Left lung (tissue), 14 donors: ENCODE measurements at places on chromosomes 13 and 19.

GRCh38 chr13:24660023-24660741 is 20.0 kb upstream of the ATP12A start:
- H3K4me3 ChIP-seq = no peak overlapping the region
- no peaks in the 10 kb centered on the region for H3K27me3 ChIP-seq
- no peaks in the 10 kb centered on the region for H3K4me1 ChIP-seq
- no peaks in the 10 kb centered on the region for H3K36me3 ChIP-seq

DNA sequence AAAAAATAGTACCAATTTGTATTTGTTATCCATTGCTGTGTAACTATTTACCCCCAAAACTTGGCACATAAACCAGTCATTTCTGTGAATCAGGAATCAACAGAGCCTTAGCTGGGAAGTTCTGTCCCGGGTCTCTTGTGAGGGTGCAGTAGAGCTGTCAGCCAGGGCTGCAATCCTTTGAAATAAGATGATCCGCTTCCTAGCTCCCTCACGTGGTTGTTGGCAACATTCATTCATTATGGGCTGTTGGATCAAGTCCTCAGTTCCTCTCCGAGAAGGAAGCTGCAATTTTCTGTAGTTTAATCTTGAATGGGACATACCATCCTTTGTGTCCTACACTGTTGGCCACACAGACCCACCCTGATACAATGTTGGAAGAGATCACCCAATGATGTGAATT is 277.2 kb downstream of the SUCLA2 start:
- H3K4me1 ChIP-seq = no peaks in the 10 kb centered on the region
- no peak overlapping the region for H3K27ac ChIP-seq
- no peaks in the 10 kb centered on the region for H3K27me3 ChIP-seq
- H3K36me3 ChIP-seq = no peaks in the 10 kb centered on the region

- H3K4me3 ChIP-seq = no peak overlapping the region
- no peak for DNase-seq
- H3K27ac ChIP-seq = no peak overlapping the region
- H3K27me3 ChIP-seq = no peaks in the 10 kb centered on the region
- no peaks in the 10 kb centered on the region for H3K36me3 ChIP-seq
Measured at GRCh38 chr13:98155475-98156109, 12.7 kb downstream of the FARP1 start.

DNA sequence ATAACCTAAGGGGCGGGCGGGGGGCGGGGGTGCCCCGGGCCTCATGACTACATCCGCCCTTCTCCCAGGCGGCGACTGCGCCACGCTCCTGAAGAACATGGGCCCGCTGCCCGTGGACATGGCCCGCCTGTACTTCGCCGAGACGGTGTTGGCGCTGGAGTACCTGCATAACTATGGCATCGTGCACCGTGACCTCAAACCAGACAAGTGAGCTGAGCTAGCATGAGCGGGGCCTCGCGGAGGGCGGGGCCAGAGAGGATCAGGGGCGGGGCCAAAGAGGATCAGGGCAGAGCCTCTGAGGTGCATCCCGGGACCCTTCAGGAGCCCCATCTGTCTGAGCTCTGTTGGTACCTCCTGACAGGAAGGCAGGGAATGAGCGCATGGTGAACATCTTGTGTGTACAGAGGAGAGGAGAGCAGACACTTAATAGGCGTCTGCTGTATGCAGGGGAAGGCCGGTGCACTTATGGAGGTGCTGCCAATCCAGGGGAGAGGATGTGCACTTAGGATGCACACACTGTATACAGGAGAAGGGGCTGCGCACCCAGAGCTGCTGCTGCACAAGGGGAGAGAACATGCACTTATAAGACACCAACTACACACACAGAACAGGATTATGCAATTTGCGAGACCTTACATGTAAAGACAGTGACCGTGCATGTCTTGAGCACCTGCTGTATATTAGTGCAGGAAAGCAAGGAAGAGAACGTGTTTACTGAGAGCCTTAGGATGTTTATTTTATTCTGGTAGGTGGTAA is 20.9 kb upstream of the PIK3R2 start:
- H3K4me3 ChIP-seq = no peak overlapping the region
- no peak overlapping the region for H3K27ac ChIP-seq
- DNase-seq = no peak

GRCh38 chr19:37007587-37008220 is 70.5 kb upstream of the ZNF420 start:
- no peaks in the 10 kb centered on the region for H3K36me3 ChIP-seq
- H3K27me3 ChIP-seq = no peaks in the 10 kb centered on the region
- peak overlapping the region; percentile 34 for H3K4me3 ChIP-seq
- H3K4me1 ChIP-seq = no peaks in the 10 kb centered on the region
- DNase-seq = peak; percentile 81

DNA sequence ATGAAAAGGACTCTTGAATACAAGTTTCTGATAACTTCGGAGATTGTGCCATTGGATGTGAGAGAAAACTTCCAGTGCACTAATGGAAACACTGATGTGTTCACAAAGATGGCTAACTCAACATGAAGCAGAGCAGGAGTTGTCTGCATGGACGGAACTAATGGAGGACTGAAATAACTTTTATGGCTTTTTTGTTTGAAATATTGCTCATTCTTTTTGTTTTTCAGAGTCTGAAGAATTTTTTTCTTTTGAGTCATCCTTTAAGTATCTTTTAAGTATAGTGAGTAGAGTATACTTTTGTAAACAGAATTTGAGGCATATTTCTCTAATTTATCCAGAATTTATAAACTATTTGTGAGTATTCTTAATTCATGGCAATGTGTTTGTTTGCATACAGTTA is 25.7 kb downstream of the CRYL1 start:
- H3K4me1 ChIP-seq = peaks cover 15% of the 10 kb centered on the region
- no peak for DNase-seq
- no peaks in the 10 kb centered on the region for H3K27me3 ChIP-seq

- H3K36me3 ChIP-seq = no peaks in the 10 kb centered on the region
- peaks cover 29% of the 10 kb centered on the region for H3K4me1 ChIP-seq
- no peak overlapping the region for H3K4me3 ChIP-seq
- peaks cover 54% of the 10 kb centered on the region for H3K27me3 ChIP-seq
Measured at GRCh38 chr13:112897603-112897955, 71.4 kb upstream of the MCF2L start.

- H3K4me3 ChIP-seq = no peak overlapping the region
- no peak for DNase-seq
- no peaks in the 10 kb centered on the region for H3K27me3 ChIP-seq
- no peak overlapping the region for H3K27ac ChIP-seq
Measured at GRCh38 chr13:50762969-50763567, 80.4 kb downstream of the DLEU7 start.

GRCh38 chr19:38255383-38256014 is 675 bp downstream of the PPP1R14A start:
- DNase-seq = no peak
- peak overlapping the region; percentile 36 for H3K4me3 ChIP-seq
- peaks cover 44% of the 10 kb centered on the region for H3K27me3 ChIP-seq
- peak overlapping the region; percentile 48 for H3K27ac ChIP-seq
- no peaks in the 10 kb centered on the region for H3K36me3 ChIP-seq
- peaks cover 37% of the 10 kb centered on the region for H3K4me1 ChIP-seq

- H3K4me3 ChIP-seq = no peak overlapping the region
- H3K27me3 ChIP-seq = no peaks in the 10 kb centered on the region
- H3K4me1 ChIP-seq = no peaks in the 10 kb centered on the region
- H3K36me3 ChIP-seq = no peaks in the 10 kb centered on the region
- no peak for DNase-seq
Measured at GRCh38 chr19:44576843-44577565, 36.4 kb upstream of the IGSF23 start.

- no peaks in the 10 kb centered on the region for H3K27me3 ChIP-seq
- no peaks in the 10 kb centered on the region for H3K36me3 ChIP-seq
- no peaks in the 10 kb centered on the region for H3K4me1 ChIP-seq
- DNase-seq = no peak
Measured at GRCh38 chr13:67498948-67499347, 268.8 kb upstream of the PCDH9 start.

- H3K36me3 ChIP-seq = no peaks in the 10 kb centered on the region
- H3K4me1 ChIP-seq = peaks cover 23% of the 10 kb centered on the region
- DNase-seq = no peak
- H3K4me3 ChIP-seq = no peak overlapping the region
Measured at GRCh38 chr19:11152318-11153062, 3.1 kb downstream of the SPC24 start.

- no peak for DNase-seq
- no peaks in the 10 kb centered on the region for H3K36me3 ChIP-seq
- H3K4me3 ChIP-seq = no peak overlapping the region
- H3K4me1 ChIP-seq = no peaks in the 10 kb centered on the region
- no peak overlapping the region for H3K27ac ChIP-seq
Measured at GRCh38 chr13:90640976-90641375, 706.5 kb upstream of the MIR17HG start.

DNA sequence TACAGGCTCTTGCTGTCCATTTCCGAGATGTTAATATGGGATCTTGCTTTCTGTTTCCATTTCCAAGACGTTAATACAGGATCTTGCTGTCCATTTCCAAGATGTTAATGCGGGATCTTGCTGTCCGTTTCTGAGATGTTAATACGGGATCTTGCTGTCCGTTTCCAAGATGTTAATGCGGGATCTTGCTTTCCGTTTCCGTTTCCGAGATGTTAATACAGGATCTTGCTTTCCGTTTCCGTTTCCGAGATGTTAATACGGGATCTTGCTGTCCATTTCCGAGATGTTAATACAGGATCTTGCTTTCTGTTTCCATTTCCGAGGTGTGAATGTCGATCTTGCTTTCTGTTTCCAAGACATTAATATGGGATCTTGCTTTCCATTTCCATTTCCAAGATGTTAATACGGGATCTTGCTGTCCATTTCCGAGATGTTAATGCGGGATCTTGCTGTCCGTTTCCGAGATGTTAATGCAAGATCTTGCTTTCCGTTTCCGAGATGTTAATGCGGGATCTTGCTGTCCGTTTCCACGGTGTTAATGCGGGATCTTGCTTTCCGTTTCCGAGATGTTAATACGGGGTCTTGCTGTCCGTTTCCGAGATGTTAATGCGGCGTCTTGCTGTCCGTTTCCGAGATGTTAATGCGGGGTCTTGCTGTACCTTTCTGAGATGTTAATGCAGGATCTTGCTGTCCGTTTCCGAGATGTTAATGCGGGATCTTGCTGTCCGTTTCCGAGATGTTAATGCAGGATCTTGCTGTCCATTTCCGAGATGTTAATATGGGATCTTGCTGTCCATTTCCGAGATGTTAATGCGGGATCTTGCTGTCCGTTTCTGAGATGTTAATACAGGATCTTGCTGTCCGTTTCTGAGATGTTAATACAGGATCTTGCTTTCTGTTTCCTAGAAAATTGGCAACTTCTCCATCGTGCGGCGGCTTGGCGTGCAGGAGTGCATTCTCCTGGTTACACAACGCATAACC is 38.3 kb downstream of the PEX11G start:
- H3K36me3 ChIP-seq = peaks cover 95% of the 10 kb centered on the region
- DNase-seq = no peak
- H3K27me3 ChIP-seq = no peaks in the 10 kb centered on the region
- no peaks in the 10 kb centered on the region for H3K4me1 ChIP-seq
- H3K4me3 ChIP-seq = no peak overlapping the region
- H3K27ac ChIP-seq = no peak overlapping the region

DNA sequence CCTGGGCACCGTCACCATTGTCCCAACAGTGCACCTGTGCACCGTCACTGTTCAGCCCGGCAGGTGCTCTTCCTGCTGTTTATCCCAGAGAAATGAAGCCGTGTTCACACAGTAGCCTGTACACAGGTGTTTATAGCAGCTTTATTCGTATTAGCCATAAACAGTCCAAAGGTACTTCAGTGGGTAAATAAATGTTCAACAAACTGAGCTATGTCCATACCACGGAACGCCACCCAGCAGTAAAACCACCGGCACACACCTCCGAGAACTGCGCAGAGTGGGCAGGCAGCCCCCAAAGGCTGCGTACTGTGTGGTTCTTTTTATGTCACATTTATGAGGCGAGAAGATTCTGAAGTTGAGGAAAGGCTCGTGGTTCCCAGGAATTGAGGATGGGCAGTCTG is 44.9 kb upstream of the DCUN1D2 start:
- H3K27ac ChIP-seq = no peak overlapping the region
- no peak for DNase-seq
- no peaks in the 10 kb centered on the region for H3K4me1 ChIP-seq
- no peak overlapping the region for H3K4me3 ChIP-seq
- H3K27me3 ChIP-seq = no peaks in the 10 kb centered on the region

DNA sequence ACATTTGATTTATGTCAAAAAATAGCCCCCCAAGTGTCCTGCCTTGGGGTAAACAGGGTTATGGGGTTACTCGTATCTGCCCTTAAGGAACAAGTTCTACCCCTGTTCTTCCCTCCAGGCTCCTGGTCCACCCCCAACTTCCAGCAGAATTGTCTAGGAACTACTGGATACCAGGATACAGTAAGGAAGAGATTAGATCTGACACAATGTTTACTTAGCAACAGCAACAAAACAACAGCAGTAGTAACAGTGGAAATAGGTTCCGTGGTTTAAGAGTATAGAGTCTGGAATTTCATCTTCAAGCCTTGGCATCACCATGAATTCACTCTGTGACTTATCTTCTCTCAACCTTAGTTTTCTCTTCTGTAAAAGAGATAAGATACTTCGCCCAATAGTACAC is 1.7 kb upstream of the FAM98C start:
- no peak overlapping the region for H3K27ac ChIP-seq
- no peak for DNase-seq
- H3K36me3 ChIP-seq = peaks cover 13% of the 10 kb centered on the region
- no peak overlapping the region for H3K4me3 ChIP-seq

DNA sequence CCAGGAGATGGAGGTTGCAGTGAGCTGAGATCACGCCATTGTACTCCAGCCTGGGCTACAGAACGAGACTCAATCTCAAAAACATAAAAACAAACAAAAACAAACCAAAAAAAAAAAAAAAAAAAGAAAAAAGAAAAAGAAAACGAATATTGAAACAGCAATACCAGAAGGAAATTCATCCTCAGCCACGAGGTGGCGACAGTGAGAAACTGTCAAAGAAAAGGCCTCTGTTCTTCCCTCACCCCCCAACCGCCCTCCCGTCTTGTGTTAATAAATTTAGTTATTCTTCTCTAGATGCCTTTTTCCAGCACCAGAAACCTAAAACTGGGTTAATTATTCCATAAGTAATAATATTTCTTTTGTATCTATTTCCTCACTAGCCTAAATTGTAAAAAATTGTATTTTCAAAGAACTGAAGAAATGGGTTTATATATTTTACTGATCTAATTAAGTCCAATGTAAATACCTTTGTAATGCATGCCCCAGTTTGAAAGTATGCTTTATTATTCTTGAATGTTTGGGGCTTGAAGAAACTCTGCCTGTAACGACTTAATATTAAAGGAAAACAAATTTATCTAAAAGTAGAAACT is 38.6 kb downstream of the LIG4 start:
- no peak overlapping the region for H3K27ac ChIP-seq
- no peaks in the 10 kb centered on the region for H3K4me1 ChIP-seq
- H3K4me3 ChIP-seq = no peak overlapping the region
- no peaks in the 10 kb centered on the region for H3K27me3 ChIP-seq

DNA sequence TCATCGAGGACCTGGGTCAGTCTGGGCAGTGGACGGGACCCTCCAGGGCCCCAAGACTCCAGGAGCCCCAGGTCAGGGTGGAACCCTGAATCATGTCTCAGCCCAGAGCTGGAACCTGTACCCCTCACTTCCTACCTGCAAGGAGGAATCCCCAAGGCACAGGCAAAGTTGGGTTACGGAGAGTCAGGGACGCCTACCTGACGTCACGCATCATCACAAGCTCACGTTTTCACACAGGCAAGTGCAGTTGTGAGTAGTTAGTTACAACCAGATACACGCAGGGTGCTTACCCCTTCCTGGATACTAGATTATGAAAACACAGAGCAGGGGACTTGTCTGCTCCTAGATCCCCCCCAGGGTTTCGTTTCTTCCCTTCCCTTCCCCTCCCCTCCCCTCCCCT is 1.9 kb downstream of the RETN start:
- peak overlapping the region; percentile 33 for H3K4me3 ChIP-seq
- no peaks in the 10 kb centered on the region for H3K36me3 ChIP-seq
- no peaks in the 10 kb centered on the region for H3K4me1 ChIP-seq
- peaks cover 41% of the 10 kb centered on the region for H3K27me3 ChIP-seq
- DNase-seq = no peak
- H3K27ac ChIP-seq = no peak overlapping the region
